Parietal lobe (tissue), 2 donors: ENCODE measurements at places on chromosomes 7 and 10. TPM values are rescaled to one million over a fixed set of nuclear protein-coding genes. Genes with fewer than 3 reads are reported as not detected.

TMEM229A gene
- 0.31 TPM for total RNA-seq

FRAT1 gene
- 4.7 TPM for total RNA-seq

MINDY4 gene
- total RNA-seq: 7.8 TPM

POLR2J2 gene
- total RNA-seq: 15.3 TPM
